Trophoblast cell (in vitro differentiated cells and primary cell): ENCODE measurements at places on chromosomes 7 and 10.

GRCh38 chr7:150345012-150345411 lies 3.6 kb upstream of the RARRES2 start:
- DNase-seq, result no peak
- H3K27ac ChIP-seq, result no peak overlapping the region

GRCh38 chr10:58638388-58638787 lies 125.7 kb downstream of the BICC1 start:
- H3K27ac ChIP-seq, result no peak overlapping the region
- H3K4me3 ChIP-seq, result no peak overlapping the region
- no peaks in the 10 kb centered on the region for H3K4me1 ChIP-seq
- DNase-seq, result no peak
- H3K27me3 ChIP-seq, result no peaks in the 10 kb centered on the region

DNA sequence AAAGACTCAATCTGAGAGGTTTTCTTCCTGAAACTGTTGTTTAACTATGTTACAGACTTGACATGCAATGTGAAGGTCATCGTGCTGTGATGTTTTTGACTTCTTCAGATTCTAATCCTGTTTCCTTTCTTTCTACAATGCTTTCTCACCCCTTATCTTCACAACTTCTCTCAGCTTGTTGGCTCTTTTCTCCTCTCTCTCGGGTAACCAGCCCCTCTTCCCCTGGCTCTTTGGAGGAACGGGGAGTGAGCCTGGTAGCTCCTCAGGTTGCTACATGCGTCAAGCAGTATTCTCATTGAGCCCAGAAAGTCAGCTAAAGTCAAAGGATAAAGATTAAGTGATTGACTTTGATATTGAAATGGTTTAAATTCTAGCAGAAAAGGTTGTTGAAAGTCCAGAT lies 40.1 kb downstream of the SEC23IP start:
- no peaks in the 10 kb centered on the region for H3K27me3 ChIP-seq
- H3K4me3 ChIP-seq, result no peak overlapping the region
- peaks cover 26% of the 10 kb centered on the region for H3K36me3 ChIP-seq
- H3K4me1 ChIP-seq, result no peaks in the 10 kb centered on the region
- H3K27ac ChIP-seq, result no peak overlapping the region
- no peak for DNase-seq

GRCh38 chr7:138750901-138751464 lies 46.8 kb upstream of the TMEM213 start:
- no peaks in the 10 kb centered on the region for H3K27me3 ChIP-seq
- no peak overlapping the region for H3K4me3 ChIP-seq
- H3K36me3 ChIP-seq, result no peaks in the 10 kb centered on the region
- H3K4me1 ChIP-seq, result peaks cover 15% of the 10 kb centered on the region

GRCh38 chr10:28719789-28720436 lies 42.6 kb downstream of the BAMBI start:
- H3K4me1 ChIP-seq, result peaks cover 11% of the 10 kb centered on the region
- no peak overlapping the region for H3K27ac ChIP-seq
- no peak for DNase-seq
- no peaks in the 10 kb centered on the region for H3K27me3 ChIP-seq

GRCh38 chr7:148856891-148857290 lies 27.2 kb downstream of the EZH2 start:
- no peaks in the 10 kb centered on the region for H3K27me3 ChIP-seq
- no peak overlapping the region for H3K4me3 ChIP-seq
- no peaks in the 10 kb centered on the region for H3K4me1 ChIP-seq
- no peak overlapping the region for H3K27ac ChIP-seq
- peak; percentile 6 for DNase-seq
- no peaks in the 10 kb centered on the region for H3K36me3 ChIP-seq
